ENCODE measurements at places on chromosomes 7 and 10. TPM values are rescaled to one million over a fixed set of nuclear protein-coding genes. Genes with fewer than 3 reads are reported as not detected.

PALS2 gene
- 25.3 TPM for total RNA-seq

SPAM1 gene
- not detected for total RNA-seq

MYL10 gene
- not detected for total RNA-seq

ACSL5 gene
- not detected for total RNA-seq

MBL2 gene
- total RNA-seq, result not detected

KIF11 gene
- total RNA-seq, result 44.2 TPM

PKD2L1 gene
- total RNA-seq, result not detected

OR2A5 gene
- total RNA-seq, result not detected

All from H7 (cell line).